ENCODE measurements at places on chromosomes 4 and X. TPM values are rescaled to one million over a fixed set of nuclear protein-coding genes. Genes with fewer than 3 reads are reported as not detected.

- no peak overlapping the region for H3K4me3 ChIP-seq
- DNase-seq: no peak
- no peaks in the 10 kb centered on the region for H3K27me3 ChIP-seq
- no peak overlapping the region for H3K27ac ChIP-seq
- H3K36me3 ChIP-seq: no peaks in the 10 kb centered on the region
- H3K4me1 ChIP-seq: no peaks in the 10 kb centered on the region
Observed at GRCh38 chrX:107659768-107660167, 31.5 kb downstream of the PRPS1 start.

DNA sequence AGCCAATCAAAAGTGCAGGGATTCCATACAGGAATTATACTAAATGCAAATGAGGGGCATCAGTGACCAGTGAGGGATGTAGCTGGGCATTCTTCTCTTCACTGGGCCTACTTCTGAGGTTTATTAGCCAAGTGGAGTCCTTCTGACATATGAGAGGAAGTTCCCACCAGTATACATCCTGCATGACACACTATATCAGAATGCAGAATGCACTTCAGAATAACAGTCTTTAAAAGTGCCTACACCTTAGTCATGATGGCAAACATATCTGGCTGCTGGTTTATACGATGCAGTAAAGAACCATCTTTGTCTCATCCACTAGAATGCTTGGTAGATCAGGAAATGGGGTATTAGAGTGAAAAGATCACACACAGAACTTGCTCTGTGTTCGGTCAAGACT is 180.3 kb upstream of the PPARGC1A start:
- no peak overlapping the region for H3K4me3 ChIP-seq
- no peaks in the 10 kb centered on the region for H3K36me3 ChIP-seq
- H3K4me1 ChIP-seq: no peaks in the 10 kb centered on the region
- no peak for DNase-seq

GRCh38 chr4:42396752-42397634 is at the start of gene SHISA3:
Gene SHISA3 (plus strand): TSS chr4:42397488. CDS start chr4:42398057, 569 bp downstream.
- no peak within 1 kb of the TSS for H3K27ac ChIP-seq
- H3K4me3 ChIP-seq: peak within 1 kb of the TSS; percentile 92
- peak; percentile 70 for DNase-seq
- no peaks in the 10 kb centered on the region for H3K36me3 ChIP-seq
- H3K4me1 ChIP-seq: peaks cover 5% of the 10 kb centered on the region

GRCh38 chrX:68462197-68462596 is 28.9 kb upstream of the OPHN1 start:
- DNase-seq: no peak
- H3K27ac ChIP-seq: no peak overlapping the region
- H3K27me3 ChIP-seq: no peaks in the 10 kb centered on the region
- no peaks in the 10 kb centered on the region for H3K36me3 ChIP-seq
- H3K4me1 ChIP-seq: no peaks in the 10 kb centered on the region

LIMCH1 gene
- 3.3 TPM for total RNA-seq
